Hematopoietic multipotent progenitor cell treated with erythropoietin and hydrocortisone succinate and interleukin-3 and kit ligand, for 17 days (in vitro differentiated cells): ENCODE measurements at places on chromosomes 7 and 10.

GRCh38 chr7:1537535-1538412 lies 7.3 kb downstream of the MAFK start:
- peak; percentile 89 for DNase-seq

DNA sequence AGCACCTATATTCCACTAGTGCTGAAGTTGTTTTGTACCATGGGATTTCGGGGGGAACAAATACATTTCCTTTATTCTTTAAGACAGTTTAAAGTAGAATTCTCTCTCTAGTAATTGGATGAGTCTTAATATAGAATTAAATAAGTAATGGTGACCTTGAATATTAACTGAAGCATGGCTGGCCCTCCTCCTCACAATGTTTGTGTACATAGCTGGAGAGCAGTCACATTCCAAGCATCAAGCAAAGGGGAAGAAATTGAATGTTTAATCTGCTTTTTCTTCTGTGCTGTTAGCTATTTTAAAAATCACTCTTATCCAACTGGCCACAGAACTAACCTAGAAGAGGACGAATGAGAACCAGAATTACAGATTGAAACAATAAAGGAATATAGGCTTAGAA lies 906.9 kb downstream of the CCSER2 start:
- DNase-seq = no peak

DNA sequence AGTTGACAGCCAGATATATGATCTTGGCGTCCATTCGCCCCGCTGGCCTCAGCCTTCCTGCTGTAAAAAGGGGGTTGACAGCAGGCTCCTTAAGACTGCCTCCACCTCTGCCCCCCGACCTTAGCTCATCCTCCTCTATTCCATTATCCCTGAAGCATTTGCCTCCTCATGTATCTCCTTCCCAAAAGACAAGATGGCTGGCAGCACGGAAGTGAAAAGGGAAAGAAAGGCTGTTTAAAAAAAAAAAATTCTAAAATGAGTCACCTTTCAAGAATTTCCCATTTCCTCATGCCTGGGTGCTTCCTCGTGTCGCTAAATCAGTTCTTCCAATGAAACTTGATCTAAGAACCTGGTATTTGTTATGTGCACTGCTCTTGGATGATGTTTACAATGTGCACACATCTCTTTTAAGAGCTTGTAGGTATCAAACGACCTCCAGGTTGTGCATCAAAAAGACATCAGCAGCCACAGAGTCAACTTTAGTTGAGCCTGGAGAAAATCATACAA lies 1.7 kb downstream of the SCRN1 start:
- no peak for DNase-seq

DNA sequence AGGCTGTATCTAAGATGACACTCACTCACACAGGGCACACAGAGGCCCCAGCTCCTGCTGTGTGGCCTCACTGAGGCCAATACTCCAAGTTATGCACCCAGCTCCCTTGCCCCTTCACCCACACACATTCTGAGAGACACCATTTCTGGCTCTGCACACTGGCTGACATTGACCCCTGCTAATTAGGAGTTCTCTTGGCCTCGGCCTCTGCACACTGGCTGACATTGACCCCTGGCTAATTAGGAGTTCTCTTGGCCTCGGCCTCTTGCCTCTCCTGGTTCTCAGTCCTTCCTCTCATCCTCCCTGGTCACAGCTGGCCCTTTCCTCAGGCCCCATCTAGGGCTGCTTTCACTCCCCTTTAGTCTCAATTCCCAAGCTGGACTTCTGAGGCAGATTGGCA lies 97.3 kb downstream of the GRID1 start:
- no peak for DNase-seq

- DNase-seq = no peak
Measured at GRCh38 chr10:112615269-112615668, 168.3 kb downstream of the VTI1A start.

DNA sequence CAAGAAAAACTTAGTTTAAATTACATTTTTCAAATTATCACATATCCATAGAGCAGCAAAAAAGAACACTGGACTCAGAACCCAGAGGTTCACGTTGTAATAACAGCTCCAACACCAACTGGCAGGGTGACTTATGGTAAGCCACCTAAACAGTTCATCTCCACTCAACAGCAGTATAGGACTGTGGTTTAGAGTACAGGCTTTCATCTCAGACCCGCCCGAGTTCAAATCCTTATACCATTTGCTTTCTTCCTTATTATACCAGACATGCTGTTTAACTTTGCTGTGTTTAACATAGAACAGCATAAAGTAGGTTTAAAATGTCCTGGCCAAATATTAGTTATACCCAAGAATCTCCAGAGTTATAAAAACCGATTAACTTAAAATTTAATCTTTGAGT lies 97.9 kb downstream of the ARHGAP21 start:
- no peak for DNase-seq

- peak; percentile 78 for DNase-seq
Measured at GRCh38 chr10:67884842-67885670, 600 bp downstream of the SIRT1 start.

DNA sequence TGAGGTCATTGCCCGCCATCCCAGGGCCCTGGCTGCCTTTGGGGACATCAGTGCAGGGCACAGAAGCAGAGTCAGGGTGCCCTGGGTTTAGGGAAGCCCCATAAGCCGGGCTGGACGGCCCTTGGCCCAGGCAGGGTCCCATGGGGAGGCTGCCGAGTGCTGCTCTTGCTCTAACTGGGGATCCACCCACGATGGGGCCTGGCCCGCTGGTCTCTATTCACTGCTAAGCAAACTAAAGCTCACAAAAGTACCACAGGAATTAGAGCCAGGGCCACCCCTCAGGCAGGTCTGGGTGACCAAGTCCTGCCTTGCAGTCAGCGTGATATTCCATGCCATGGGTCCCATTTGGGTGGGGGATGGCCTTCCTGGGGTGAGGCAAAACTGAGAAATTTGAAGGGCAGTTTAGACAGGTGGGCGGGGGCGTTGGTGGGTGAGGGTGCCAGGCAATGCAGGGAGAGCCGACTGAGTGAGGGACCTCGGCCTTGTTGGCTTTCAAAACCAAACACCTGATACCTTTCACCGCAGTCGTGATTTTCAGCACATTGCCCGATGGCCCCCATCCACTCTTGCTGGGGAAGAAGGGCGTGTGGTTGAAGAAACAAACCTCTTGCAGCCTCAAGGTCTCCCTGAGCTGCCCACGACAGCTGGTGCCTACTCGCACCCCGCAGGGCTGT lies 92.8 kb upstream of the PPIF start:
- no peak for DNase-seq

DNA sequence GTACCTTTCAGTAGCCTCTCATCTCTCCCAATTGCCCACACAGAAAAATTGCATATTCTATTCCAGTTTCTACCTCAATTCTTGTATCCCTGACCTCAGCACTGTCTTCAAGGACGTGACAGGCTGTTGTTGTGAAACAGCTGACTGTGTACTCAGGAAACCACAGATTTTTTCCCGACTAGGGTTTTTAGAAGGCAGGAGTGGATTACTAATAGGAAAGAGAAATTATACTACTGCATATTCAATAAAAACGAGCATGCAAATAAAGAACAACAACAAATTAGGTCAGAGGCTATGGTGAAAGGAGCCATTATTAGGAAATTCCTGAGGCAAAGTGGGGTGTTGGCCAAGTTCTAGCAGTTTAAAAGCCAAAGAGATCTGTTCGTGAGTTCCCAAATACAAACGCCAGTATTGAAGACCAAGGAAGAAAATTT lies 93.4 kb downstream of the DOCK4 start:
- no peak for DNase-seq
